ENCODE measurements at places on chromosomes 6 and 20.

- no peak for DNase-seq
Observed at GRCh38 chr6:127436578-127437110, 22.5 kb downstream of the KIAA0408 start.

- DNase-seq = no peak
Observed at GRCh38 chr20:51275826-51276225, 252.9 kb upstream of the KCNG1 start.

DNA sequence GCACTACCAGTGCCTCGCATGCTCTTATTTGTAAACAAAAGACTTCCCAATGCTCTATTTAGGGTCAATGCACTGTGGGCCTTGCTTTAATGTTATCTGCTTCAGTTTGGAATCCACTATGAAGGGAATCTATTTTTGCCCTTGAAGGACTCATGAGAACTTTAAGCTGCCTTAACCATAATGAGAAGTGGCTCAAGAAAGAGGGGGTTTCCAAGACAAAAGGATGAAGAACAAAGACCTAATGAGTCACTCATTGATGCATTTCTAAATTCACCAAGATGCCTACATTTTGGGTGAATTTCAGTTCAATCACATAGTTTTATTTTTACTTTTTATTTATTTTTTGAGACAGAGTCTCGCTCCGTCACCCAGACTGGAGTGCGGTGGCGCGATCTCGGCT is 228.2 kb downstream of the LY86 start:
- no peak for DNase-seq

DNA sequence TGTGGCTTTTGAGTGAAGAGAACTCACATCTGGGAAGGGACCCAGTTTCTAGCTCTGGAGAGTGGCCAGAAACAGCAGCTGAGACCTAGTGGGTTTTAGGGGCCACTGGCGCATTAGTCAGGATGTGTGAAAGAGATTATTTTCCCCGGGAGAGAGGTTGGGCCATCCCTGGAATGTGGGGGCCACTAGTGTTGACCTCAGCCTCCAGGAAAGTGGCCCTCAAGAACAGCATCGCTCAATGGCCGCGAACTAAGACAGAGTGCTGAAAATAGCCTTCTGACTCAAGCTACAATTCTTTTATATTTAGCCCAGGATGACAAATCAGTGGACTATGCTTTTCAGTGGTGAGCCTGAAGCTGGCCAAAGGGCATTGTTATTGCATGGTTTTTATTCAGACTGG is 210.4 kb upstream of the RNF24 start:
- no peak for DNase-seq

DNA sequence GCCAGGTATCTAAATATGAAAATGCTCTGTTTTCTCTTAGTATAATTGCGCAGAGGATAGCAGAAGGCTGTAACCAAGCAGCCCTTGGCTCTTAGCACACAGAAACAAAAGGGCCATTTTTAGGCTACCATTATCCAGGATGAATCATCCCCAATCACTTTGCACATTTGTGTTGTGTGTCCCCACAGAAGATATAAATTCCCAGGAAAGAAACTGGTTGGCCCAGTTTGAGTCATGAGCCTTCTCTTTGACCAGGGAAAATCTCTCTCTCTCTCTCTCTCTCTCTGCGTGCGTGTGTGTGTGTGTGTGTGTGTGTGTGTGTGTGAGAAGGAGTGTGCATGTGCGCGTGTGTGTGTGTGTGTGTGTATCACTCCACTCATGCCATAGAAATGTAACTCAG is 178.5 kb downstream of the FRK start:
- no peak for DNase-seq

DNA sequence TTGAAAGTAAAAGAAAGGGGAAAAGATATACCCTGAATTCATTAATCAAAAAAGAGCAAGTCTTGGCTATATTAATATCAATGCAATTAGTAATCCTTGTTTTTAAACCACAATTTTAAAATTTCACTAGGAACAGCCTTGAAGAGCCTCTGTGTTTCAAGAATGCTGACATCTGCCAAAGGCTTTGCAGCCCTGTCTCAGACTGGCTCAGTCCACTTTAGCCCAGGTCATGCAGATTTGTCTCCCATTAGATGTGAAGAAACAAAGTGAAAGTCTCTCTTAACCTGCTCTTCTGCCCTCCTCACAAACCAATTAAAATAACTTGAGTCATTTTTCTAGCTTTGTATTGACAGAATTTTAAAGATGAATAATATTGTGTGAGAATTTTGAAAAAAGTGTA is 102.7 kb upstream of the CARMIL1 start:
- DNase-seq = no peak

- DNase-seq = no peak
Observed at GRCh38 chr6:157335829-157336228, 12.5 kb upstream of the TMEM242 start.

Data from neural crest cell (in vitro differentiated cells).